ENCODE measurements at places on chromosomes 4 and X.
A peak's percentile ranks its signal among the peaks of the same experiment; 100 is the strongest.

GRCh38 chr4:148065075-148065474 lies 333.2 kb downstream of the ARHGAP10 start:
- DNase-seq, result peak; percentile 87

DNA sequence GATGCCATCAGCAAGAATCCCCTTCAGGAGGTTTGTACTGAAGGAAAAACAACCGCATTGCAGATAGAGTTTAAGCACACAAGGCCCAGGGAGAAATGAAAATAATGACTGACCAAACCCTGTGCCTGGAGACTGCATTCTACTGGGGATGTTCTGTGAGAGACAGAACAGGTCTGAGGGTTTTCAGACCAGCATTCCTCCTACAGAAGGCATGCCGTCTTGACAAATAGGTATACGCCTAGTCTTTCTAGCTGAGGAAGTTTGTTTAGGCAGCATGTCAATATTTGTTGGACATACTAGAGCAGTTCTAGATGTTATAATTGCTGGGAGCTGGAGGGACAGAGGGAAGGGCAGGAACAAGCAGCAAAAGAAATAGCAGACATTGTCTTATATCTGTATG lies 68.4 kb upstream of the SCOC start:
- DNase-seq, result no peak

DNA sequence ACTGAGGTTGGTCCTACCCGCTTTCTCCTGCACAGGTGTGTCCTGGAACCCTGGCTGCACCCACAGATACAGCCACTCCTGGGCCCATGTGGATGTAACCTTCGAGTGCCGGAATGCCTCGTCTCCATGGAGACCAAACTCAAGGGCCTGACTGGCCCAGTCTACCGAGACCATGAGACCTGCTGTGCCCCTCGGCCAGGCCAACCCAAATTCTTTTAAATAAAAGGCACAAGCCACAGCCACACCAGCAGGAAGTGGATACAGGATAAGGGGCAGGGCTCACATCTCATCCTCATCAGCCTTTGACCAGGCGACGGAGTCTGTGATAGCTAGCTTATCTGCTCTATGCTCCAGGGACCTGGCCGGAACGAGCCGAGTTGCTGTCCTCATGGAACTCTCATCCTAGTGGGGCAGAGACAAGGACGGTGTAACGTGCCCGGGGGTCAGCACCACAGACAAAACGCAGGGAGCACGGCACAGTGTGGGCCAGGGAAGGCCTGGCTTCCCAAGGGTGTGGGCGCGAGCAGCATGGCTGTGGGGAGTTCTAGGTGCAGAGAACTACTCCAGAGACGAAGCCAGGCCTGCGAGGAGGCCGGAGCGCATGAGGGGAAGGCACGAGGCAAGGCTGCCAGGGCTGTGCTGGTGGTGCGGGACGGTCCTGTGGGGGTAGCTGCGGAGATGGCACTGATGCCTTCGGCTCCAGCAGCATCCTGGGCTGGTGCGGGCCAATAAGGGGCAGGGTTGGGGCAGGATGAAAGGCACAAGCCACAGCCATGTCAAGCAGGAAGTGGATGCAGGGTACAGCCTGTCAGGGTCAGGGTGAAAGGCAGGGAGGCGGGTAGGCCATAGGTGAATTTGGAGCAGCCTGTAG lies 22.7 kb downstream of the NOP14 start:
- no peak for DNase-seq

DNA sequence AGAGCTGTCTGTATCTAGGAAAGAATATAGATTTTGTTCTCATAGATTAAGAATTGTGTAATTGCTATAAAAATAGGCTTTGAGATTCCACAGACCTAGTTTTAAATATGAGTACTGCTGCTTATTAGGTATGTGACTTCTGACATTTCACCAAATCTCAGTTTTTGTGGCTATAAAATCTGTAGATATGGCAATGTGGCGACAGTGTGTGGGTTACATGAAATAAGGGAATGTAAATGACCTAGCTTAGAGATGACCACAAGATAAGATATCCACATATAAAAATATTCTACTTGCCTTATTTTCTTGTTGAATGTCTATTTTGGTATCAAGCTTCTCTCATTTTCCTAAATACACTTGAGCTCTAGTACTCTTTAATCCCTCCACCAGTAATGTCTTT lies 193.8 kb downstream of the UNC5C start:
- DNase-seq, result no peak

- DNase-seq, result no peak
These were observed 1238.3 kb downstream of the TECRL start for GRCh38 chr4:63170923-63171322.

DNA sequence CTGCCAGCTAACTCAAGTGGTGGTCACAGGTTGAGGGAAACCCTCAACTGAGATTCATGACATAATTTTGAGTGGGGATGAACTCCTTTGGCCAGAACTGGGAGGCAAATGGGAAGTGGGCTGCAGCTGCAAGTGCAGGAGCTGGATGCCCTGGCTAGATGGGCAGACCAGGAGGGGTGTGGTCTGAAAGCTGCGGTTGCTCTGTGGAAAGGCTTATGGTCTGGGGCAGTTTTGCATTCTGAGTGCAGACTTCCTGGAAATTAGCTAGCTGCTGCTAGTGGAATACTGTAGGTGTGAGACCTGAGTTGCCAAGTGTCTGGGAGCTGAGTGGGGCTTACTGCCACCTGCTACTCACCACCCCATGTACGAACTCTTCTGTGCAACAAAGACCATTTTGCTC lies 52.1 kb upstream of the NAP1L2 start:
- DNase-seq, result no peak

- DNase-seq, result no peak
These were observed 18.8 kb downstream of the DOK7 start for GRCh38 chr4:3481783-3482393.

DNA sequence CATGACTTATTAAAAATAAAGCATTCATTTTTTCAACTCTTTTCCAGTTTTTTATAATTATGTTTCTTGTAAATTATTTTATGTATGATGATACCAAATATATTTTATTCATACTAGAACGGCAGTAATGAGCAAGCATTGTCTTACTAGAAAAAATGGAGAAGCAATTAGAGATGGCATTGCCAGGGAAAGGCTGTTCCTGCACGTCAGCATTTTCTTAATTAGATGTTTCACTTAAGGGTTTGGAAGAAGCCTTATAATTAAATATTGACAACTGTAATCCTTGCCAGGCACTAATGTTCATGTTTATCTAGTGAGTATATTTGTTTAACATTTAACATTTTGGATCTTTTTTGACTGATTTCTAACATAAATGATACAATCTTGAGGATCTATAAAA lies 16.6 kb downstream of the FAM149A start:
- no peak for DNase-seq

- DNase-seq, result no peak
These were observed 29.6 kb downstream of the KDM5C start for GRCh38 chrX:53195401-53195800.

GRCh38 chr4:184804621-184805020 lies 21.1 kb downstream of the ACSL1 start:
- no peak for DNase-seq

DNA sequence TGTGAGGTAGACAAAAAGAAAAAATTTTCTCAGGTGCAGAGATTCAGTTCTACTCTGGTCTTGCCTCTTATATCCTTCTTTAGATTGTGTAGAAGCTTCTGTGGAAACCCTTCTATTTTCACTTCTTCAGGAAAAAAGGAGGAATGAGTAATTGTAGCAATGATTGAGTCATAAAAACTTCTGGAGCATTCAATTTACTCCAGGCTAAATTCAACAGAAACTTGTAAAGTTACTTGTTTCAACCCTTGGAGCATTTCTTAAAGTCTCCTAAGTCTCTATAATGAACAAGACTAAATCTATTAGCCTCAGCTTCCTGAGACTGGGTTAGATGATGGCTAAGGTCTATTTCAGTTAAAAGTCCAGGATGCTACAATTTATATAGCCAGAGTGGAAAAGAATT lies 29.9 kb downstream of the BOD1L1 start:
- peak; percentile 17 for DNase-seq

- DNase-seq, result peak; percentile 8
These were observed 56.5 kb upstream of the NKX1-1 start for GRCh38 chr4:1462768-1463075.

- no peak for DNase-seq
These were observed 116.8 kb upstream of the UGT8 start for GRCh38 chr4:114481856-114482255.

GRCh38 chr4:139635966-139636365 lies 29.7 kb upstream of the MGST2 start:
- DNase-seq, result no peak

GRCh38 chr4:181161669-181162068 lies 1081.5 kb upstream of the TENM3 start:
- DNase-seq, result no peak

GRCh38 chr4:172390331-172390730 lies 577.1 kb downstream of the GALNTL6 start:
- DNase-seq, result no peak

GRCh38 chrX:150509703-150510102 lies 58.7 kb upstream of the MTM1 start:
- DNase-seq, result no peak

DNA sequence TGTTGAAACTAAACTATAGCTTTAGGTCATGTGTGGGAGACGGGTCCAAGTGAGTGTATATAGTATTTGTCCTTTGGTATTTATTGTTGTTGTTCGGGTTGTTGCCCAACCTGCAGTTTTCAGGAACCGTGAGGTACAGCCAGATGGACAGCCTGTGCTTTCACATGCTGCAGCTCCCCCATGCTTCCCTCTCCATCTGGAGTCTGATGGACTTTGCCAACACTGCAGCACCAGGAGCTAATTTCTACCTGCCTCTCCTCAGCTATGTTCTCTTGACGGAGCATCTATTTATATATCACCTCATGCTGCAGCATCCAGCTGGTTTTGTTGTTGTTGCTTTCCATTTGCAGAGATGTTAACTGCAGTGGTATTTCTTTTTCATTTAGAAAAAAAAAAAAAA lies 80.1 kb downstream of the TLL1 start:
- no peak for DNase-seq

- DNase-seq, result no peak
These were observed 13.3 kb downstream of the FUNDC1 start for GRCh38 chrX:44529310-44529709.

- DNase-seq, result no peak
These were observed 263.3 kb upstream of the MAGEB2 start for GRCh38 chrX:29952016-29952415.

- no peak for DNase-seq
These were observed 233.7 kb downstream of the MGST2 start for GRCh38 chr4:139899346-139899745.

DNA sequence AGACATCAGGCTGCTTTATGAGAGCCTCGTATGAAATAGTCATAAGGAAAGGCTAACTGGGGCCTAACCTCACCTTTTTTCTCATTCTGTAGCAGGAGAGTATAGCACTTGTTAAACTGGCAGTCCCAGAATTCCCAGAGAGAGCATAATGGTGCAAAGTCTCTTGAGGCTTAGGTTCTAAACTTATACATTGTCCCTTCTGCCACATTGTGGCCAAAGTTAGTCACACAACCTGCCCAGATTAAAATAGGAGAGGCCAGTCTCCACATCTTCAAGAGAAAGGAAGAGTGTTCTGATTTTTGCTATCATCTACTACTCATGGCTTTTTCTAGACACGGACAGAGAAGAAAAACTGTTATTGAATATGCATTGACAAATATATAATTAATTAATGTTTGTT lies 1588.9 kb upstream of the PCDH7 start:
- no peak for DNase-seq

DNA sequence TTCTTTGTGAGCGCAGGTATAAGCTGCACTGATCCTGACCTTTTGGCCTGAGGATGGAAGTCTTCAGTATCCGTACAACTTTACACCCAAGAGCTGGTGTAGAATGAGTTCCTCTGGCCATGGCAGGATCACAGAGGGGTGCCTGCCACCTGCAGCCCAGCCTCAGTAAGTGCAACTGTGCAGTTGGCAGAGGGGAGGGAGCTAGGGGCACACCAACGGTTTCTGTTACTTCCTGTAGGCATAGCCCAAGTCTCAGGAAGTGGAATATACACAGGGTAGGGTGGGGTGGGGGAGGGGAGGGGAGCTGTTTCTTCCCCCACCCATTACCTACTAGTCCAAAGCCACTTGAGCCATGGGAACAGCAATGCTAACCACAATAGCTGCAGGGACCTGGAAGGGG lies 85.4 kb upstream of the GBA3 start:
- peak; percentile 58 for DNase-seq

- DNase-seq, result peak; percentile 25
These were observed 151.1 kb upstream of the MAMLD1 start for GRCh38 chrX:150211988-150212387.

DNA sequence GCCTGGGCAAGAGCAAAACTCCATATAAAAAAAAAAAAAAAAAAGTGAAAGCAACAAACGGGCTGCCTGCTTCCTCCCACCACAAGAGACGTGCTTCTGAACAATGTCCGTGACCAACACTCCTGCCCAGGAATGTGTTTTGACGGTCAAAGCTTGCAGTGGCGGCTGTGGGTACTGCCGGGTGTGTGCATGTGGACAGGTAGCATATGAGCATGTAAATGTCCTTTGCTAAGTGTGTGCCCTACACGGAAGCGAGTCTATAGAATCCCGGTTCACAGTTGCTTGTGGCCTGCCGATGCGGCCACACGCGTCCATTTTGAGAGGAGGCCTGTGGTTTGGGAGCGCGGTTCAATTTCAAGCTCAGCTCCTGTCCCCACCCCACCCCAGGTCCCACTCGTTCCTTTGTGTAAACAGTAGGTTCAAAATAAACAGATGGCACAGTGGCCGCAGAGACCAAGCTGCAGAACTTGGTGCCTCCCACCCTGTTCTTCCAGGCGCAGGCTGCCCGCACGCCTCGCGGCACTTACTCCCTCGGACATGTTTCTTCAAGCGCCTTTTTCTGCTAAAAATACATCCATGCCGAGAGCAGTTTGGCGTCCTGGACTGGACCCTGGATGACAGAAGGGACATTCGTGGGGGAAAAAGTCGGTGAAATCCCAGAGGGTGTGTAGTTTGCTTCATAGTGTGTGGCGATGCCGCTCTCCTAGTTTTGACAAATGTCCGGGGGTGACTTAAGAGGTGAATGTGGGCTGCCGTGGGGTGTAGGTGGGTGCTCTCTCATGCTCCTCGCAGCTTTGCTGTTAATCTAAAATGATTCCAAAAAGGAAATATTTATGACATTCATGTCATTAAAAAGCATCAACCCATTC lies 11.5 kb upstream of the NKX1-1 start:
- no peak for DNase-seq

- DNase-seq, result no peak
These were observed 45.6 kb upstream of the CHRNA9 start for GRCh38 chr4:40289366-40290188.

DNA sequence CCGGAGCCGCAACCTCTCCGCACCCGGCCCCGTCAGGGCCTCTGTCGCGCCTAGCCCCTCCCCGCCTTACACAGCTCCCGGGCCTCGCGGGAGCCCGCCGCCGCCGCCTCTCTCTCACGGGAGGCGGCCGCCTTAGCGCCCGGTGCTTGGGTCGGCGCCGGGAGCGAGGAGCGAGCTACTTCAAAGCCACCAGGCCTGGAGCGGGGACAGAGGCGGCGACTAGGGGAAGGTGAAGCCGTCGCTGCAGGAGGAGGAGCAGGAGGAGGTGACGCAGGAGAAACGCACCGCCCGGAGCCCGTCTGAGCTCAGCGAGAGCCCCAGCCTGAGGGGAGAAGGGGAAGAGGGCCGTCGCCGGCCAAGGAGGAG lies 250 bp downstream of the USP9X start:
- DNase-seq, result peak; percentile 55

- DNase-seq, result no peak
These were observed 450.2 kb downstream of the TLL1 start for GRCh38 chr4:166323250-166323649.

GRCh38 chr4:152927737-152928136 lies 8.4 kb upstream of the FHDC1 start:
- no peak for DNase-seq
